ENCODE measurements at places on chromosomes 1 and 21.

GRCh38 chr1:176696109-176696508 lies 233.1 kb downstream of the PAPPA2 start:
- DNase-seq: no peak

- DNase-seq: no peak
Observed at GRCh38 chr1:112388436-112388835, 7.6 kb upstream of the CTTNBP2NL start.

DNA sequence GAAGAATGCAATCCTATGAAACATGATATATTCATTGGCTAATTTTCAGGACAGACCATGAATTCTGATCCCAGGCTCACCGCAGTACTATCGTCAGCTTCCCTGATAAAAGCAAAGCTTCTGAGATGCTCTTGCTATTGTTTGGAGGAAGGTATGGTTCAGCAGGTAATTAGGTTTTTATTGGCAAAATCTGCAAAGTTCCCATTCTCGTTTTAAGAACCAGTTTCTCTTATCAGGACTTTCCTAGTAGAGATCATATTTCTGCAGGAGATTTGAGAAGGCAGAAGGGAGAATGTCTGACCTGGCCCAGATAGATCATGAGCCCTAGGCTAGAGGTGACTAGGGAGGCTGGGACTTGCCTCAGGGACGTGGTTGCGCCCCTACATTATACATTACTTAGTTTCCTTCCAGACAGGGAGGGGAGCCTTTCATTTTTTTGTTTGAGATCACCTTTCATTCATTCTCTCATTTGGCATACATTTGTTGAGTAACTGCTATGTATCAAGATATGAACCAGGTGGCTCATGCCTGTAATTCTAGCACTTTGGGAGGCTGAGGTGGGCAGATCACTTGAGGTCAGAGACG lies 108.8 kb downstream of the NRIP1 start:
- DNase-seq: no peak

- no peak for DNase-seq
Observed at GRCh38 chr1:198677027-198677426, 38.2 kb downstream of the PTPRC start.

- no peak for DNase-seq
Observed at GRCh38 chr1:147719711-147720225, 40.6 kb downstream of the GJA5 start.

- DNase-seq: no peak
Observed at GRCh38 chr1:5813480-5813879, 178.7 kb downstream of the NPHP4 start.

DNA sequence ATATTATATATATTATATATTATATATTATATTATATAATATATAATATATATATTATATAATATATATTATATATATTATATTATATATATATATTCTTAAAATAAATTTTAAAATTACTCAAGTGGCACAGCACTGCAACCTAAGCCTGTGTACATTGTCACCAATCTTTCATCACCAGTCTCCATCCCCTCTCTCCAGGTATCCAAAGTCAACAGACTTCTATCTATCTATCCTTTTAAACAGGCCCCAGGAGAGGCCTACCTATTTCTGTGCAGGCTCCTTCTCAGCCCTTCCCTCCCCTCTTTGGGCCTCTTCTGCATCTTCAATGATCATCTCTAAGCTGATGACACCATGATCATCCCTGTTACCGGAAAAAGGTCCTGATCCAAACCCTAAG lies 111.7 kb downstream of the RHOU start:
- no peak for DNase-seq

DNA sequence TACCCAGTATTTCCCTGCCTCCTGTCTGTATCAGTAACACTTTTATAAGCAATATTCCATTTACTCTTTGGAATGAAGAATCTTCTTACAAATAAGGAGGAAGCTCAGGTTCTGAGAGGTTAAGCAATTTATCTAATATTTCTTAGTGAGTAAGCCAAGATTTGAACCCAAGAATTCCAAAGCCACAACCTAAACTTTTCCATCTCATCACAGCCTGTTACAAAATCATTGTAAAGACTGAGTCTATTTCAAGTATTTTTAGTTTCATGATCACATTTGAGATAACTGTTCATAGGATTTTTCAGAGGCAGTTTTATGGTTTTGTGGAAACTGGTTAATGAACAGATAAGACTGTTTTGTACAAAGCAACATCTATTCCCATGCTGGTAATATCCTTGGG lies 29.8 kb upstream of the HHAT start:
- DNase-seq: no peak
